ENCODE measurements at places on chromosomes 16 and 17.
A peak's percentile ranks its signal among the peaks of the same experiment; 100 is the strongest.

GRCh38 chr16:80994451-80994850 lies 12.2 kb downstream of the CMC2 start:
- no peak for DNase-seq

DNA sequence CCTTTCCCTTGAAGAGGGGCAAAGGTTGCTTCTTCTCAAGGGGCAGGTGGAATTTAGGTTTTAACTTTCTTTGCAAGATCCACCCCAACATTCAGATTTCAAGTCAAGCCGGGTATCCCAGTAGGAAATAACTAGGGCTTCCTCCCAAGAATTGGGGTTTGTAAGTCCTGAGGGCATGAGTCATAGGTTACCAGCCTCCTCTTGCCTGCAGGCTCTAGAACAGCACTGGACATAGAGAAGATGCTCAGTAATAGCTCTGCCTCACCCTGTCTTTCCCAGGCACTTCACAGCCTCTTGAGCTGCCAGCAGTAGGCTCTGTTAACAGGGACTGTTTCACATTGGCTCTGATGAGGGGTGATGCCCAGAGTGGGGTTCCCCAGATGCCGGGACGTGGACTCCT lies 35.8 kb upstream of the ZFP90 start:
- DNase-seq: no peak

GRCh38 chr17:76685366-76685765 lies 25.4 kb downstream of the MXRA7 start:
- no peak for DNase-seq

DNA sequence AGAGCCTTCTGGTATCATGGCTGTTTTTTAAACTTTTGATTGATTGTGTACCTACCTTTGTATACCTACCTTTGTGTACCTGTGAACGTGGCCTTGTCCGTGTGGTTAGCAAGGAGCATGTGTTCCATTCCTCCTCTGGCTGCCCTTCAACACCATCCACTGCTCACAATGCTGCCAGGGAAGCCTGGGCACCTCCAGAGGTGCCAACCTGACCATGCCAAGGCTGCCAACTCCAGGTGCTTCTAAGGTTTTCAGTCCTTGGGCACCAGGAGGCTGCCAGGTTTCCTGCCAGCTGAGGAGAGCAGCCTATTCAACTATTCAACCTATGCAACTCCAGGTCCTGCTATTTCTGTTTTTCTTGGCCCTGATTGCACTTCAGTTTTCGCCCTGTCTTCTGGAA lies 17.6 kb upstream of the ARL4D start:
- no peak for DNase-seq

DNA sequence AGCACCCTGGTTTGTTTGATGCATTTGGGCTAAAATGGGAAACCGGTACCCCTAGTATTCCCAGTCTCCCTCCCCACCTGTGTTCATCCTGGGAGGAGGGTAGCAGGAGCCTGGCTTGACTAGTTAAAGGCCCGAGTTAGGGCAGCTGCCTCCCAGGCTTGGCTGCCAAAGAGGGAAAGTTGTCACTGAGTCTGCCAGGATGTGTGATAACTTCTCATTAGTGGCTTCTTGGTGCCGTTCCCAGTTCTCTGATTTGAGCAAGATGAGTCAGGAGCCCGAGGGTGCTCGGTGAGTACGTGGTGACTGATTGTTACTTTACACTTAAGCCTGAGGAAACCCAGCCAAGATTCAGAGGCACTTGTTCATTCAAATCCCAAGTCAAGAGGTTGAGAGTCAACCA lies 2.5 kb downstream of the KRT32 start:
- DNase-seq: no peak

- DNase-seq: no peak
Measured at GRCh38 chr17:79482727-79483521, 127.9 kb downstream of the RBFOX3 start.

DNA sequence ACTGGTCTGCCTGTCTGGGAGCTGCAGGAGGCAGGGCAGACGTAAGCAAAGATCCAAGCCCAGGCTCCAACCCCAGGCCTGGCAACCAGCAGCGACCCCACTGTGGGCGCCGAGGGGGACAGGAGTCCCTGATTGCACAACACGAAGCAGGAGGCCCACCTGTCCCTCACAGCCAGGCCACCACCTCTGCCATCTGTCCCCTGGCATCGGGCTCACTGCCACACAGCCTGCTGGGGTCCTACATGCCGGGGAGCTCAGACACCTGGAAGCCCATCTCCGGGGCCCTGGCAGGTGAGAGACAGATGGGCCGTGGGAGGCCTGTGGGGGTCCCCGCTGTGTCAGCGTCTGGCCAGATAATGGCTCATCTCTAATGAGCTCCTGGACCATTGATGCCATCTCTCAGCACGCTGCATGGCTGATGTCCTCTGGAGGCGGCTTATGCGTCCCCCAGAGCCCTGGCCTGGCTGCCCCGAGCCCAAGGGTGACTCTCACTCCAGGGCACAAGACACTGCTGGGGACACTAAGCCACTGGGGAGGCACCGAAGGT lies 11.3 kb upstream of the RASD1 start:
- no peak for DNase-seq

- no peak for DNase-seq
Measured at GRCh38 chr16:31694461-31694860, 166.8 kb downstream of the AHSP start.

DNA sequence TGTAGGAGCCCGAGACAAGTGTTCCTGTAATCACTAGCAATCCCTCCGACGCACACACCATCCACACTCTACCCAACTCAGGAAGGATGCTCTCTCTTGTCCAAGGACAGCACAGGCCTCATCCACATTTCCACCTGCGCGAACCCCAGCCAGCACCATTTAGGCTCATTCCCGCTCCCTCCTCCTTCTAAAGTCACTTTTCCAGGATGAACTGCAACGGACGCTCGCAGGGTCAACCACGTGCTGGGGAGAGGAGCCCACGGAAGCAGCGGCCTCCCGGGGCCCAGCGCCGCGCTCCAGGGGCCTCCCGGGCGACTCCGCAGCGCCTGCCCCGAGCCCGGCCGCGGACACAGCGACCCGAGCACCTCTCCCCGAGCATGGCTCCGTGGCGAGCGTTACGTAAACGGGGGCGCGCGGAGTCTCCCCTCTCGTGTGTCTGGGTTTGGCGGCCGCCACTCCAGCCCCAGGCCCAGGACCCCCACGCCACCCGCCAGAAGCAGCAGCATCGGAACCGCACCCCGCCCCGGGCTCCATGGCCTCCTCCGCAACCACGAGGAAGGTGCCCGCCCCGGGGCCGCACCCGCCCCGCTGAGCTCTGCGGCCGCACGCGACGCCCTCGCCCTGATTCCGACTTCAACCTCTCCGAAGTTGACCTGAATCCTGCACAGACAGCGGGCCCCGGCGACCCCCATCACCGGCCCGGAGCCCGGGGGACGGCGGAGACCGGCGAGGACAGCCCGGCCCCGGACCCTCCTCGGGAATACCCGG lies 668 bp downstream of the USP36 start:
- DNase-seq: peak; percentile 45

- DNase-seq: no peak
Measured at GRCh38 chr17:49016775-49017463, 19.7 kb downstream of the IGF2BP1 start.

GRCh38 chr17:61443475-61443882 lies 8.7 kb upstream of the TBX4 start:
- no peak for DNase-seq

GRCh38 chr16:87850009-87851006 lies 19.0 kb downstream of the SLC7A5 start:
- peak; percentile 66 for DNase-seq

GRCh38 chr17:83065660-83066542 lies 13.5 kb upstream of the METRNL start:
- DNase-seq: no peak

- DNase-seq: peak; percentile 88
Measured at GRCh38 chr17:58332778-58333735, 4.5 kb upstream of the TSPOAP1 start.

DNA sequence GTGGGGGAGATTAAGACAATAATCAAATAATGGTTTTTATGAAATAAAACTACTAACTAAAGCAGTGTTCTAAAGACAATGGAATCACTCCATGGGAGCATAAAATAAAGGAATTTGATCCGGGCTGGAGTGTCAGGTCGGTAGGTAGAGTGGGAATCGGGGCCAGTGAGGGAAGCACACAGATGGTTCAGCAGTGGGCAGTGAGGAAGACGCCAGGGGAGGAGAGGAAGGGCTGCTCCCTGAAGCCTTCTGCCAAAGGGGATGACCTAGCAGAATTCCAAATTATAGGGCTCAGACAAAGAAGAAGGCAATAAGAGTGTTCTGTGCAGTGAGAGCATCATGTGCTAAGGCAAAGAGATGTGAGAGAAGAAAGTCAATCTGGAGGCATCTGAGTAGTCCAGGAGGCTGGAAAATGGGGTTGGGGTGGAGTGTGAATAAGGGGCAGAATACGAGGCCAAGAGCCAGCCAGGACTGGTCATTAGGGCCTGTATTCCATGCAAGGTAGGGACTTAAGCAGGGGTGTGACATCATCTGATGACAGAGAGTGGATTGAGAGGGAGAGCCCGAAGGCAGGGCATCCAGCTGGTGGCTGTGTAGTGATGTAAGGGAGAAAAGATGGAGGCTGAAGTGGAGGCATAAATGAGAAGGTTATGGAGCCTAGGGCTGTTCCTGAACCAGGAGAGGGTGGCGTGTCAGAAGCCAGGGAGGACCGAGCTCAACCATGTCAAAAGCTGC lies 137.6 kb downstream of the COPRS start:
- no peak for DNase-seq

- peak; percentile 61 for DNase-seq
Measured at GRCh38 chr17:82202981-82203380, 9.7 kb downstream of the CCDC57 start.

GRCh38 chr17:45131616-45132319 lies 547 bp downstream of the PLCD3 start:
- DNase-seq: peak; percentile 18

Data from stimulated activated CD4-positive, alpha-beta T cell treated with anti-CD3 and anti-CD28 coated beads, TNF-alpha, amount 100 ng/mL, for 24 hours (primary cell).